ENCODE measurements at places on chromosomes 6 and 20.

DNA sequence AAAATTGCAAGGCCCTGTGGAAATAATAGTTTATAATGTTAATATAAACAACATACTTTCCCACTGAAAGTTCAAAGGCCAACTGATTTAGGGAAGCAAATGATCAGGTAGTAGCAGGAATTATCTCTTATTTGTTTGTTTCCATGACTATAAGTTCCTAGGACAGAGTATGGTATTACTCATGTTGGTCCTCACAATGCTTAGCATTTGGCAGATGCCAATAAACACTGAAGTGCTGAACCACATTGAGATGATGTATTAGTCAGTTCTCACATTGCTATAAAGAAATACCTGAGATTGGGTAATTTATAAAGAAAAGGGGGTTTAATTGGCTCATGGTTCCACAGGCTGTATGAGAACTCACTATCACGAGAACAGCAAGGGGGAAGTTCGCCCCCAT, 129.6 kb upstream of the NUP153 start:
- DNase-seq = no peak

DNA sequence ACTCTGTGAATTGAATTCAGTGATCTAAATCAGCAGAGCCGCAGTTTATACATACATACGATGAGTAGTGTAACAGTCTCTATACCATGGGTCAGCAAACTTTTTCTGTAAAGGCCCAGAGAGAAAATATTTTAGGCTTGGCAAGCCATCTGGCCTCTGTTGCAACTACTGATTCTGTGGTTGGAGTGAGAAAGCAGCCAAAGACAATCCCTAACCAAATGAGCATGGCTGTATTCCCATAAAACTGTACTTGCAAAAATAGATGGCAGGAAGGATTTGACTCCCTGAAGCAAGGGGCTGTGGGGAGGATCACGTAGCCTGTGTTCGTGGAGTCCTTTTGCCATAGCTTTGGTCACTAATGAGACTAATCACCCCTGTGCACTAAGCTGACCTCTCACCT, 17.9 kb upstream of the MOCS1 start:
- DNase-seq = no peak

DNA sequence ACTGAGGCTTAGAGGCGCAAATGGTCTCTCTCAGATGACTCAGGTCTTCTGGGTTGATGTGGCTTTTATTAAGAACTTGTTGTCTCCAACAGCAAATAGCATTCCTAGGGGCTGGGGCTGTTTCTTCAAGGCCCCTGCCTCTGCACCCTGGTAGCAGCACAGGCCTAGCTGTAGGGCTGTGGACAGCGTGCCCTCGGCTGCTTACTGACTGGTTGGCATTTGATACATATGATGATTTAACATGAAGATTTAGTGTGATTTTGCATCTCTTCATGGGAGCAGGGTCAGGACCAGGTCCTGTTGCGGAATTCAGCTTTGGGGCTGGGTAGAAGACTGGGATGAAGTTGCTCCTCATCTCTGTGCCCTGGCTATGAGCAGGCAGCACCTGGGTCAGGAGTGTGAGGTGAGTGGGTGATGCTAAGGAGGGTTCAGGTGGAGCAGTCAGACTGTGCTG, 24.3 kb upstream of the IER3 start:
- DNase-seq = no peak

- DNase-seq = no peak
These were observed 12.4 kb downstream of the UBE2V1 start for GRCh38 chr20:50100552-50100951.

- DNase-seq = no peak
These were observed 25.1 kb downstream of the FKBP5 start for GRCh38 chr6:35663447-35664235.

GRCh38 chr6:132933090-132933489, 118.7 kb downstream of the RPS12 start:
- no peak for DNase-seq

DNA sequence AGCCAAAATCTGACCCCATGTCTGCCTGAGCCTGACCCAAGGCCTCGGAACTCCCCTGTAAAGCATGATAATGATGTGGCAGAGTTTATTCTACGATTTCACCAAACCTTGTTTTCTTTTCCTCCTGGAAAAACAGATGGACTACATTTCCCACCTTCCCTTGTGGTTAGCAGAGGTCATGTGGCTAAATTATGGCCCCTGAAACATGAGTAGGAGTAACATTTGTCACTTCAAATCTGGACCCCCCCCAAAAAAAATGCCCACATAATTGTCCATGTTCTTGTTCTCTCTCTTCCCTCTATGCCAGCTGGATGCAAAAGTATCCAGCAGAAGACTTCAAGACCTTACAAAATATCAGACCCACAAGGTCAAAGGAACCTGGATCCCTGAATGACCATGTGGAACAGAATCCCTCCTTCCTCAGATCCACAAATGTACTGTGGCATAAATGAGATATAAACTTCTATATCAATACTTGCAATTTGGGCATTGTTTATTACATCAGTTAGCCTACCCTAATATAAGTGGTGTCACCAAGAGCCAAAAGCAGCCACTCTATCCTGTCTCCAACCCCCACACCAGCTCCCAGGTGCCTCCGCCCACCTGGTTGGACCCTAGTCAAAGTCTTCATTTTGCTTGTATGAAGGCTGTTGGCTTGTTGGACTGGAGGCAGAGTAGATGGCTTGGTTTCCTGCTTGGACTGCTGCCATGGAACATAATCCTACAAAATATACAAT, 1.4 kb downstream of the C20orf96 start:
- DNase-seq = no peak

DNA sequence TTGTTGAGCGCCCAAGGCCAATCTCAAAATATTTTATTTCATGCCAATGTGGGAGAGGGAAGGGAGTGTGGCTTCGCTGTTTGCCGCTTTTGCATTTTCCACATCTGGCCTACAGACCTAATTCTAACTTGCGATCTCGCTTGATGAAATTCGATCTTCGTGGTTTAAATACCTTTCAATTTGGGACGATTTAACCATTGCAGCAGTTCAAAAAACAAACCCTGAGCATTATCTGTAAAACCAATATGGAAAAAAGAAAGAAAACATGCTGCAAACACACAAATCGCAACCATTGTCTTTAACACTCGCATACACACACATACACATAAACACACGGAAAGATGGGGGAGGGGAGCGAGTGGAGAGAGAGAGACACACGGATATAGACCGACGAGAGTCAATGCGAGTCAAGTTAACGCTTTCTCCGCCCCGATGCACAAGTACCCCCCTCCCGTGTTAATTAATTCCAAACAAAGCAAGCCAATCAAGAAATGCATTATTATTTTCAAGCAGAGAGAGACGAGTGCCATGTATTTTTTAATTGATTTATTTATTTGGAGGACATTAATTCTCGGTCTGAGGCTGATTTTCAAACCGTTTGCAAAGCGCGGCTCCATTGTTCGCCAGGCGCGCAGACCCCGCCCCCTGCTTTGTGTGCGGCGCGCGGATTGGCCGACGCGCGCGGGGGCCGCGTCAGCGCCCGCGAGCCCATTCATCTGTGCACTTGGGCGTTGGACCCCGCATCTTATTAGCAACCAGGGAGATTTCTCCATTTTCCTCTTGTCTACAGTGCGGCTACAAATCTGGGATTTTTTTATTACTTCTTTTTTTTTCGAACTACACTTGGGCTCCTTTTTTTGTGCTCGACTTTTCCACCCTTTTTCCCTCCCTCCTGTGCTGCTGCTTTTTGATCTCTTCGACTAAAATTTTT, at the start of gene MARCKS:
Gene MARCKS, plus strand, starts transcription at position 721 of the 931 bp plus-strand sequence. CDS start 401 bp downstream, outside the sequence.
- DNase-seq = no peak
